ENCODE measurements at places on chromosomes 3 and 15.

- no peak for DNase-seq
Observed at GRCh38 chr3:30227571-30228301, 378.7 kb upstream of the TGFBR2 start.

DNA sequence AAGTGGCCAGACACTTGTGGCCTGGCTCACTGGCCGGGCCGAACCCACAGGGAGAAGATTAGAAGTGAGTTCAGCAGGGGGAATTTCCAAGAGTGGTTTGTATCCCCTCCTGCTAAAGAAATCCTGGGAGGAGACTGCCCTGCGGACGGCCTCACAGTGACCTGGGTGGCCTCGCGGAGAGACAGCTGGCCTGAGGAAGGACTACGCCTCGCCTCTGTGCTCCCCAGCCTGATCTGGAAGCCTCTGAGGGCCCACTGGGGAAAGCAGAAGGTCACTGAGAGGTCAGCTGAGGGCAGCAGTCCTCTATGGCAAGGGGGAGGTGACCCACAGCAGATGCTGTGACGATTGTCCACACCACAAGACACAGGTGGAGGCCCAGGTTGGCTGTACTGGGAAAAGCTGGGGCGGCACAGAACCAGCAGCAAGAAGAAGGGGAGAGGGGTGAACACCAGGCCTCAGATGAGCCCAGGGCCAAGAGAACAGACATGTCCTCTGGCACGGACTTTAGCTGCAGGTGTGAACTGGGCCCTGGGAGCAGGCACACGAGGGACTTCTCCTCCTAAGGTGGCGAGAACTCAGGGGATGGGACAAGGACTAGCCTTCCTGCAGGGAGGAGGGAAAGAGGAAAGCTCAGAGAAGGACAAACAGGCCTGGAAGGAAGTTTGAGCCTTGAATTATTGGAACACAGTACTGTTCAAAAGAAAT is 37.2 kb upstream of the DLG1 start:
- DNase-seq, result no peak

DNA sequence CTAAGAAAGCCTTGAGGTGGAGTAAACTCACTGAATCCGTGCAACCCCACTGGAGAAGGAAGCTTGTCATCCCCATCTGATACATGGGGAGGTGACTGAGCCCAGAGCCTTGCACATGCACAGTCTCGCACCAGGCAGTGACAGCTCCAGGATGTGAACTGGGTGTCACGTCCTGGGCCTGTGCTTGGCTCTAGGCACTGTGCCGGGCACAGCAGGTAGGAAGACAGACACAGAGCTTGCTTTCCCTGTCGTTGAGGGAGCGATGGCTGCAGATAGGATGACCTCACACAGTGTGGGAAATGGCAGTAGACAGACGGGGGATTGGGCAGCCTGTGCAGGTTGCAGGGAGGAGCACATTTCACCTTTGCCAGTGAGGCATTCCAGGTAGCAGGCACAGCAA is 12.2 kb upstream of the ATP2B2 start:
- no peak for DNase-seq

GRCh38 chr3:192875971-192876565 is 41.6 kb downstream of the MB21D2 start:
- no peak for DNase-seq

GRCh38 chr3:68706096-68706495 is 226.3 kb downstream of the TAFA4 start:
- no peak for DNase-seq

- no peak for DNase-seq
Observed at GRCh38 chr3:50617096-50617791, at the start of gene MAPKAPK3. Gene MAPKAPK3, plus strand, starts transcription at chr3:50617151. Its CDS starts 415 bp downstream, at chr3:50617566.

DNA sequence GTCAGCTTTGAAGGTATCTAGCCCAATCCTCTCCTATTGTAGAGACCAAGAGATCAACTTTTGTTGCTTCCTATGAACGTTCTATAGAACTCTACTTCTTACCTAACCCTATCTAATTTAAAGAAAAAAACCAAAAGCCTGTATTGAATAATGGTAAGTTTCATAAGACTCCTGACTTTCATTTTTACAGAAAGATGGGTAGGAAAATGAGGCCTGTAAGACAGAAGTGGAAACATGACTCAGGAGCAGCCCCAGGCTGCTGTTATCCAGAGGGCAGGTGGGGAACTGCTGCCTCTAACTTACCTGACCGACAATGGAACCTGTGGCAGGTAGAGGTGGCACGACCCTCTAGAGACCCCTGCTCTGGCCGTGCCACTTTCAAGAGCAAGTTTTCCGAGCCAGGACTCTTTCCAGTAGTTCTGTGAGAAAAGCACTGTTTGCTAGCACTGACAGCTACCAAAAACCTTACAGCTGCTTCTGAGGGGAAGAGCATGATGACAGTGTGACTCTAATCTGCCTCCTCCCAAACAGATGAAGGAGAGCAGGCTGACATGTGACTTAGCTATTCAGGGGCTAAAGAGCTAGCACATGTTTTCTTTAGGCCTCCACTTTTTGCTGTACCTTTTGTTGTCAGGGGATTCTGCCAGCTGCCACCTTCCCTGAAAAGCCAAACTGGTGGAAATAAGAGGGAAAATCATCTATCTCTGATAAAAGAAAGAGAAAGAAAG is 17.5 kb downstream of the POPDC2 start:
- no peak for DNase-seq

Data from stimulated activated CD4-positive, alpha-beta T cell treated with anti-CD3 and anti-CD28 coated beads, TNF-alpha, amount 100 ng/mL, for 1 hour (primary cell).